ENCODE measurements at places on chromosomes 4 and X.

DNA sequence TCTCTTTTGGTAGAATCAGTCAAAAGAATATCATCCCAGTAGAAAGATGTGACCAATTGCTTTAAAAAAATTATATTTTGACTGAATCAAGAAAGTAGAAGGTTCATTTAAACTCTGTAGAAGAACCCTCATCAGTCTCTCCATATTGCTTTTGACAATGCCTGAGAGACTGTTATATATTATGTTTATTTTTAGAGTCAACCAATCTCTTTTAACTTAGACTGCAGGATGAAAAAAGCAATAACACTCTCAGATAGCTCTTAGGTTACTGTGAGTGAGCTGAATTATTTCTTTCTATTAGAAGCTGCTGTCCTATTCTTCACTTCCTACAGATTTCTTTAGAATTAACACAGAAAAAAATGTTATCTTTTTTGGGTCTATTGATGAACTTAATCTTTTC, 38.1 kb downstream of the GALNTL6 start:
- no peak for DNase-seq

- DNase-seq, result no peak
Measured at GRCh38 chr4:138864961-138865720, 150.4 kb upstream of the NOCT start.

- DNase-seq, result no peak
Measured at GRCh38 chr4:10205223-10205622, 88.6 kb upstream of the WDR1 start.

DNA sequence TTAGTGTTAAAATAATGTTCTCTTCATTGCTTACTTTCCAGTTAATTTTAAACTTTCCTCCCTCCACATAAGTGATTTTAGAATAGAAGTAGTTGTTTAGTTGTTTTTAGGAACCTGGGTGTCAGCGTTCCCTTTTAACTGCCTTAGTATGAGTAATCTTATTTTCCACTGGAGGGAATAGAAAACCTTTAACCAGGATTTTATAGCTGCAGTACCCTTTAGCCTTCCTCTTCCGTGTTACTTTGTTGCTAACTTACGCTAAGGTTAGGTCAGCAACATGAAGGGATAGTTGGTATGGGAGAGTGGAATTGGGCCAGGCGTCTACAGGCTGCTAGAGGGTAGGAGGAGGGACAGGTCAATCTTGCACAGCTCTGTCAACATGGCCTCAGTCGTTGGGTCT, 31.5 kb downstream of the SMS start:
- no peak for DNase-seq

DNA sequence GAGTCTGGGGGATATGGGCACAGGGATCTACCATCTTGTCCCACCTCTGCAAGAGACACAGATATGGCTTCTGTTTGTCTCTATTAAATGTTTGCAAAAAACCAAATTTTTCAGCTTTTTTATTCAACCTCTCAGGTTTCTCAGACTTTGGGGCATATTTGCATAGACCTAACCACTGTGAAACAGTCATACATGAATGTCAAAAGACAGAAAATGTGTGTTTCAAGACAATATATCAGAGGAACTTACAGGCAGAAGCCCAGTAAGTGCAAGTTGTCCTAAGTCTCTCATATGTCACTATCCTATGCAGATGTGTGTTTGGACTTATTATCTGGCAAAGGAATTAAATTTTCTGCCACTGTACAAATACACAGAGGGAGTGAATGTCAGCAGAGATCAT, 951.2 kb downstream of the PCDH18 start:
- no peak for DNase-seq

All from stimulated activated CD4-positive, alpha-beta T cell treated with anti-CD3 and anti-CD28 coated beads, Interleukin-15, amount 100 ng/mL, for 1 hour (primary cell).